ENCODE measurements at places on chromosomes 5 and 9.

GRCh38 chr9:101029315-101030085 lies 973 bp downstream of the PLPPR1 start:
- no peak for DNase-seq

- peak; percentile 21 for DNase-seq
Observed at GRCh38 chr5:32461441-32462120, 17.0 kb upstream of the ZFR start.

- DNase-seq: no peak
Observed at GRCh38 chr9:121974421-121974820, 118.7 kb downstream of the TTLL11 start.

GRCh38 chr5:141514330-141515133 lies 25.7 kb downstream of the PCDHGC5 start:
- peak; percentile 49 for DNase-seq

GRCh38 chr9:14909181-14909580 lies 1.0 kb downstream of the FREM1 start:
- no peak for DNase-seq

DNA sequence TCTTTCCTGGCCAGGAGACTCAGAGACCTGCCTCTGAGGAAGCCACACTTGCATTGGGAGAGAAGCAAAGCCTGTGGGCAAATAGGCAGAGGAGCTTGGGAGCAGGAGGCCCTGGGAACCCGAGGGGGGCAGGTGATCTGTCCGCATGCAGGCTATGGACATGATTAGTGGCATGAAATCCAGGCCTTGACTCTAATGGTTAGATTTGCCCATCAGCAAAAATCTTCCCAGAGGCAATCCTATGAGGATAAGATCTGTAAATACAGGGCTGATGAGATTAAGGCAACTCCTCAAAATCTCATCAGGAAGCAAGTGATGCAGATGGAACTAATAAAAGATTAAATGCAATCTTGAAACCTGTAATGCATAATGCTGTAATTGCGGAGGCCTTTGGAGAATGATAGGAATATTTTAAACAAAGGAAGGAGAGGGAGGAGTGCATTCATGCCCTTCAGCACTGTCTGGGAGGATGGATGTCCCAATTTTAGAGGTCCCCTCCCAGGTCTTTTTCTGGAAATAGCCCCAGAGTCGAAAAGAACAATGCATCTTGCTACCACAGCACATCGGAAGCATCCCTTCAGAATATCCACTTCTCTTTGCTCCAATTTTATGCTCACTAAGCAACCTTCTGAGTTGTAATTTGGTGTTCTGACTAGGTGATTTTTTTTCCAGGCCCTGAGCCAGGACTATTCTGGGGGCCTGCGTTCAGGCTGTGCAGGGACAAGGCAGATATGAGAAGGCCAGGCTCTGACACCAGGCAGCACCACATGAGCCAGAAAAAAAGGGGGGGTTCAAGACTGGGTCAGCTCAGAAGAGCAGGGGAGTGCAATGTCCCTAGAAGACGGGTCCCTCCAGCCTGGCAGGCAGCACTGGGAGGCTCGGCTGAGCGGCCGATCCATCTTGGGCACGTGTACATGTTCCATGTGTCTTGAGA lies 66.5 kb downstream of the MED10 start:
- no peak for DNase-seq

- DNase-seq: no peak
Observed at GRCh38 chr5:34574936-34575467, 81.1 kb upstream of the RAI14 start.

- DNase-seq: no peak
Observed at GRCh38 chr5:126858441-126858840, 81.5 kb downstream of the LMNB1 start.

DNA sequence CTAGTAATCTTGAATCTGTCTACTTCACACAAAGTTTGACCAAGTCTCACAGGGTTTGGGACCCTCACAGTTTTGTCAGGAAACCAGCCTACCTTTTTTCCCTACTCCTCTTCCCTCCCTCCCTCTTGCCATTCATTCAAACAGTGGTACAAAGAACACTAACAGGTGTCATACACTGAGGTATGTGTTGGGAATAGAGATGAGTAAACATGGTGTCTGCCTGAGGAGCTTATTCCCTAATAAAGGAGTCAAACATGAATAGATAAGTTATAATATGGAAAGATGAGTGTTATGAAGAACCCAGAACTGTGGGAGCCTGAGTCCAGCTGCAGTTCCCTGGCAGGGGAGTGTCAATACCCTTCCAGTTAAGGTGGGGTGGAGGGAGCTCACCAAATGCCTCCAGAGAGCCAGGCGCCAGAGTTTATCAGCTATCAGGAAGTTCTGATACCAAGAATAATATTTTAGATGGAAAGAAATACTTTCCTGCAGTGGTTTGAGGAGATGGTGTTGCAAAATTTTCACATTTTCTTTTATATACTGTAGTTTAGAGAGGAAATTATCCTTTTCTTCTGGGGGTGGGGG lies 183.4 kb upstream of the NR3C1 start:
- DNase-seq: no peak

DNA sequence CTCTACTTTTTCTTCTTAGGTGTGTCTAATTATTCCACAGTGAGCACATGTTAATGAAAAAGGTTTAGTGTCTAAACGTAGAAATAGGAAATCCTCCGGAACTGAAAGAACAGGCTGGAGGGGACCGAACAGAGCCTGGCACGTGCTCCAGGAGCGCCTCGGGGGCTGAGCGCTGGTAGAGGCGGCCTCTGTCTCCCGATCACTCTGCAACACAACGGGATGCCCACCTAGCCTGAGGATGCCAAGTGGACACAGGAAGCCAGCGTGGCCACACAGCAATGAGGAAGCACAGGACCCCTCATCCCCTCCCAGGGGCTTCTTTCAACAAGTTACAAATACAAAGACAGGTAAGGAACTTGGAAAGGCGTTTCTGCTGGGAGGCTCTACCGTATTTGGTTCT lies 19.4 kb downstream of the TRIM7 start:
- DNase-seq: no peak

DNA sequence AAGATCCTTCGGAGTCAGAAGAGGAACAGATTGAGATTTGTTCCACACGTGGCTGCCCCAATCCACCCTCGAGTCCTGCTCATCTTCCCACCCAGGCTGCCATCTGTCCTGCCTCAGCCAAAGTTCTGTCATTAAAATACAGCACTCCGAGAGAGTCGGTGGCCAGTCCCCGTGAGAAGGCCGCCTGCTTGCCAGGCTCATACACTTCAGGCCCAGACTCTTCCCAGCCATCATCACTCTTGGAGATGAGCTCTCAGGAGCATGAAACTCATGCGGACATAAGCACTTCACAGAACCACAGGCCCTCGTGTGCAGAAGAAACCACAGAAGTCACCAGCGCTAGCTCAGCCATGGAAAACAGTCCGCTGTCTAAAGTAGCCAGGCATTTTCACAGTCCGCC lies 85.9 kb downstream of the GOLPH3 start:
- DNase-seq: no peak

GRCh38 chr5:26148569-26149107 lies 889.7 kb downstream of the CDH9 start:
- DNase-seq: no peak

DNA sequence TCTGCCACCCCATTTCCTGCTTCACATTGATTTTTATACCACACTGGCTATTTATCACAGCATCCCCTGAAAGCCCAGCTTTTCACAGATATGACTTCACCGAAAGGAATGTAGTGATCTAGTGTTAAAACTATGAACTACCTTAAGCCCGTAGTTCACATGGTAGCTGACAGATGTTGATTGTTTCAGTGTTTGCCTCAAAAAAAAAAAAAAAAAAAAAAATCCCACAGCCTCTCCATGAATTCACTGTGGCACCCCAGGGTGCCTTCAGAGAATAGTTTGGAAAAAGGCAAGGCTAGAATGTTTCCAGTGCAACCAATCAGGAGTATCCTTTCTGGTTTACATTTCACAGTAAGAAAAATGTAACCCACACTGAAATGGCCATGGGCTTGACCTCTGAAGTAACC lies 37.1 kb downstream of the GLIS3 start:
- DNase-seq: peak; percentile 73

- DNase-seq: no peak
Observed at GRCh38 chr5:160315968-160316367, 3.6 kb upstream of the CCNJL start.

DNA sequence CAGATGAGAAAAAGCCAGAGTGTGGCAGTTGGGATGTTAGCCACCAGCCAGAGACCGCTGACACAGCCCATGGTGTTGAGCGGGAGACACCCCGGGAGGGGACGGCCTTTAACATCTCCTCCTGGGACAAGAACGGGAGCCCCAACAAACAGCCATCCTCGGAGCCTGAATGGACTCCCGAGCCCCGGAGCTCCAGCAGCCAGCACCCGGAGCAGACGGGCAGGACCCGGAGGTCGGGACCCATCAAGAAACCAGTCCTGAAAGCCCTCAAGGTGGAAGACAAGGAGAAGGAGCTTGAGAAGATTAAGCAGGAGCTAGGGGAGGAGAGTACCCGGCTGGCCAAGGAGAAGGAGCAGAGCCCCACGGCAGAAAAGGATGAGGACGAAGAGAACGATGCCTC lies 28.0 kb upstream of the POMT1 start:
- no peak for DNase-seq

DNA sequence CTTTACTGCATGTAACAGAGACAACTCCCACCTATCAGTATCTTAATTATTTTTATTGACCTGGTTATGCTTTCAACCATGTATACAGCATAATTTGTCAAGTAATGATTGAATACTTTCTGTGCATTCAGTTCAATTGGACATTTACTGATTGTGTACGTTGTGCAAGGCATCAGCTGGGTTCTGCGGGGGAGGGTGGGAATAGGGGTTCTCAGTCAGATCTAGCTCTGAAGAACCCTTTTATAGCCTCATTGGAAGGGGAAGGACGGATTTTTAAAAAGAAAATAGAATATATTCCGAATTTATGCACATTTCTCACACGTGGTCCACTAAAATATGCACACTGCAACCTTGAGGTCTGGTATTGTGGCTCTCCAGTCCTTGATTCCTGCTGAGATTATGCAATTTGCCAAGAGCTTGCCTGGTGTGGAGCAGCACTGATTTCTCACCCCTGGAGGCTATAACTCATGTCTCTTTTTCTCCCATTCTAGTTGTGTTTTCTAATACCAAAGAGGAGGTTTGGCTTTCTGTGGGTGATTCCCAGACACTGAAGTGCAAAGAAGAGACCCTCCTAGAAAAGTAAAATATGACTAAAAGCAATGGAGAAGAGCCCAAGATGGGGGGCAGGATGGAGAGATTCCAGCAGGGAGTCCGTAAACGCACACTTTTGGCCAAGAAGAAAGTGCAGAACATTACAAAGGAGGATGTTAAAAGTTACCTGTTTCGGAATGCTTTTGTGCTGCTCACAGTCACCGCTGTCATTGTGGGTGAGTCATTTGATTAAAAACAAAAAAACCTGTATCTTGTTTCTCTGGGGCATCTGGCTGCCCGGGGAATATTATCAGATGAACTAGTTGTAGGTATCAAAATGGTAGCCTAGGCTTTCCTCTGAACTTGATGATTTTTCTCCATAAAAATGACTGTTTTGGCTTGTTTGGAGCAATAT lies 1.7 kb downstream of the SLC1A3 start:
- peak; percentile 70 for DNase-seq

DNA sequence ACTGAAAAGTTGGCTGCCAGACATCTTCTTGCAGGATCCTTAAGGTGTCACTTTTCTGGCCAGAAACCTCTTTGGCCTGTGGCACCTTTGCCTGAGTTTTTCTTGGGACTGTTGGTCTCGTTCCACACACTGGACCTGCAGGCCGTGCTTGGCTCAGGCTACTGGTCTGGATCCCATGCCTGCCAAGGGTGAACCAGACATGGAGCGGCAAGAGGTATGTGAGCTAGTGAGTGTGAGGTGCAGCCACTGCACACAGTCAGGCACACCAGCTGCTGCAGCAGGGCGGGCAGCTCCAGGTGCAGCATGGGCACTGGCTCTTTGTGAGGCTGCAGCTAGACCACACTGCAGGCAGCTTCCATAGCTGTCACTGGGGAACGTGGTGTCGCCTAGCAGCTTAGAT lies 47.9 kb downstream of the NDUFAF2 start:
- no peak for DNase-seq

DNA sequence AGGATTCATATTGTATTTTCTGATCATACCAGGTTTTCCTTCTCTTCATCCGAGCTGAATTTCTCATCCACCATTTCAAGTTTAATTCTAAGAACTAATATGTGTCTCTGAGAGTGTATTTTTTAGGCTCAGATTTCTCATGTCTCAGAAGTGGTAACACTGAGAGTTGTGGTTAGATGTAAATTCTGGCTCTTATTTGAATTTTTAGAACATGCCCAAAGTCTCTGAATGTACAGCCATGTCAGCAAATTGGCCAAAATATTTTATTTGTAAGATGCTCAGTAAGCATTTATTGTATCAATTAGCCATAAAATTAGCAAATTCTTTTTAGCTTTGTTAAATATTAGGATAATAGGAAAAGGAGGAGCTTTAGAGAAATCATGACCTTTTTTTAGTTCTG lies 16.6 kb downstream of the SV2C start:
- DNase-seq: no peak

GRCh38 chr9:92645041-92645440 lies 24.9 kb downstream of the IPPK start:
- DNase-seq: no peak

Data from AG08395 (cell line).